ENCODE measurements at places on chromosomes 16 and 17.

DNA sequence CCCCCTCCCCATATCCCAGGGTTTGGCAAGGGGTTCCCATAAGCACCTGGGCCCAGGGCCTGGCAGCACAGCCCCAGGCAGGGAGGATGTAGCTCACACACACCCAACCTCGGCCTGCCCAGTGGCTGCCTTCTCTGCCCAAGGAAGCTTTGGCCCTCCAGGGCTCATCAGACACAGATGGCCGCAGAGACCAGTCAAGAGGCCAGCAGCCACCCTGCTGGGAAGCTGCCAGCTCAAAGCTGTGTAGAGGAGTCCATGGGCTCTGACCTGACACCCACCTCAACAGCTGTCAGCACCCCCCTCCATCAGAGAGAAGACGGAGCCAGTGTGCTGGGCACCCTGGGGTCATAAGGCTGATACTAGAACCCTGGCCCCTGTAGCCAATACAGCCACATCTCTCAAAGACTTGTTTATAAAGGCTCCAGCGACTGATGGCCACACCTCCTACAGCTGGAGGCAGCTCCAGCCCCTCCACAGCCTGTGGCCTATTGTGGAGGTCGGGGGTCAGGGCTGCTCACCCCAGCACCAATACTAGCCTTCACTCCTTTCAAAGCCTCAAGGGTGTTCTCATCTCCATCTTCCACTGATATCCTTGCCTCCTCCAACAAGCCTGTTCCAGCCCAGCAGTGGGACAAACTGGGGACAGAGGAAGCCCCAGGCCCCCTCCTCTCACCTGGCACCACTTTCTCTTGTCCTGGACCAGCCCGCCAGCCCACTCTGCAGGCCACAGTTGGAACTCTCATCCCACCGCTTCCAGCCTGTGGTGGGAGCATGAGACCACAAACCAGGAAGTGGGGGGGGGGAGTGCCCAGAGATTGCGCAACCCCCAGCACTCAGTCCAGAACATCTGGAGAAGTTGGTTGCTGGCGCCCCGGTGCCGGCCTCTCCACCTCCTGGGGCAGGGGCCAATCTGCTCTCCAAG, 2.2 kb upstream of the MPG start:
- DNase-seq = no peak

DNA sequence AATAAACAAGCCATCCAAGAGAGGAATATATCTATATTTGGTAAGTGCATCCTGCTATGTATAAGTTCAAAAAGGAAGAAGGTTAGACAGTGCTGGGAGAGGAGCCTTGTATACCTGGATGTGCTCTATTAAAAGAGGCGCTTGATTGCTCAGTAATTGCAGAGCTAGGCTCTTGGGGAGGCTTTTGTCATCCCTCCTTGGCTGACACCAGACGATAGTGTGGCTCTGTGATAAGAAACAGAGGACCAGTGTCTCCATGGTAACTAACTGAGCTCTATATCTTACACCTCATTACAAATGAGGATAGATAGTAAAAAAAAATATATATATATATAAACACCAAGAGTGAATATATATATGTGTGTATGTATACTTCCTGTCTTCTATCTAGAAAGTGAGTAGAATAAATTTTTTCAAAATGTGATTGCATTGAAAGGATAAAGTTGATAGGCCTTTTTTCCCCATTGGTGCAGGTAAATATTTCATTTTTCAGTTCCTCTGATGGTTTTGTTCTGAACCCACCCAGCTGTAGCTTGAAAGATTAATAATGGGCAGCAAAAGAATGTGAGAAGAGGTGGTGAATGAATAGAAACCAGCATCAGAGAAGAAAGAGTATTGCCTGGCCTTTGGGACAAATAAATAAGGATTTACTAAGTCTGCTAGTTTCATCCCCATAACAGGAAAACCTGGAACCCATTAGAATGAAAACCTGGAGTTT, 303.7 kb downstream of the ZFHX3 start:
- DNase-seq = no peak

DNA sequence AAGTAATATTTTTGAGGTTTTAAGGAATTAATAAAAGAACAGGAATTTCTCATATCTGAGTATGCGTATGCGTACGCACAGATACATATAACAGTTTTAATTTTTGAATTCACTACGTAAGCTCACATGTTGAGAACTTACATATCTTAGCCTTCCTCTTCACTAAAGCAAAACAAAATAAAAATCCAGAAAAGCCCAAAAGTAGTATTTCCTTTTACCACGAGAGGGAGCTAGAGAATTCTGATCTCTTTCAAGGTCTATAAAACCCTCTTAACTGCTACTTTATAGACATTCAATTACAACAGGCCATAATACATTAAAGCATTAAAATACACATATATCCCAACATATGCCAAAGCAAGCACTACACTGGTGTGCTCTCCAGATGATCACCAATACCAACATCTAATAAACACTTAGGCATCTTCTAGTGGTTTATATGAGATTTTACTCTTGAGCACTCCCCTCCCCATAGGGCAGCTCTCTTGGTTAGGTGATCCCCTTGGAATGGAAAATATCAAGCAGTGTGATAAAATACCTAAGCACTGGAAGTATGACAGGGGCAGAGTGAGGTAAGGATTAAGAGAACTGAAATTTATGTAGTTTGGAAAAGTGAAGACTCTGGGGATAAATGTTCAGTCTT, 94.0 kb downstream of the SKAP1 start:
- no peak for DNase-seq

DNA sequence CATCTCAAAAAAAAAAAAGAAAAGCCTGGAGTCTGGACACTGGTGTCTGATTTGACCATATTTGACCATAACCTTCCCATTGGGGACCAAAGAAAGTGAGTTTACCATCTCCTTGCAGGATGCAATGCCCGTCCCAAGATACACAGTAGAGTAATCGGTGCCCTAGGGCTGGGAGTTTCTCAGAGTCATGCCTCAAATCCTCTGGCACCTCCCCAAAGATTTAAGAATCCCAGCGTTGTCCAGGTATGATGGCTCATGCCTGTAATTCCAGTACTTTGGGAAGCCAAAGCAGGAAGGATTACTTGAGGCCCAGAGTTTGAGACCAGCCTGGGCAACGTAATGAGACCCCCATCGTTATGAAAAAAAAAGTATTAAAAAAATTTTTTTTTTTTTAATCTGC, 5.0 kb downstream of the PITPNM3 start:
- no peak for DNase-seq

DNA sequence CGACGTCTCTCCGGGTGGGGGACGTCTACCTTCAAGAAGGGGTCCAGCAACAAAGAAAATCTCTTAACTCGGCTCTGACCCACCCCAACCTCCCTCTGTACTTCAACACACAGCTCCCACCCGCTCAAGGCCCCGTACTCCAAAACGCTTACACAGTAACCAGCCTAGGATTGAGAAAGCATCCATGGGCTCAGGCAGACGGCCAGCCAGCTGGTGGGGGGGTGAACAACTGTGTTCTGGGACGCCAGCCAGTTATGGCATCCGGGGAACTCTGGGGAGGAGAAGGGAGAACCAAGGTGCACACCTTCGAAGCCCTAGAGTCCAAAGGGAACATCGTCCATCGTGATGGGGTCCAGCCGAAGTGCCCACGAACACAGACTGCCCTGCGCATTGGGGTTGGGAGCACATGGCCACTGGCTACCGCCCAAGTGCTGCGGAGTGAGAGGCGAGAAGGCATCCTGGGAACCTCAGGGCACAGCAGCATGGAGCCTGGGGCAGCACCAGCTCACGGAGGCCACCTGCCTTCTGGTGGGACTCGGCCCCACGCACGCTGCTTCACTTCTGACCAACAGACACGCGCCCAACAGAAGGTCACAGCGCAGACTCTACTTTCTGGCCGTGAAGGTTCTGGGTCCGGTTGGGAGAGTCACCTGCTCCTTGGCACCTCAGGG, 14.3 kb downstream of the SLC16A3 start:
- no peak for DNase-seq

DNA sequence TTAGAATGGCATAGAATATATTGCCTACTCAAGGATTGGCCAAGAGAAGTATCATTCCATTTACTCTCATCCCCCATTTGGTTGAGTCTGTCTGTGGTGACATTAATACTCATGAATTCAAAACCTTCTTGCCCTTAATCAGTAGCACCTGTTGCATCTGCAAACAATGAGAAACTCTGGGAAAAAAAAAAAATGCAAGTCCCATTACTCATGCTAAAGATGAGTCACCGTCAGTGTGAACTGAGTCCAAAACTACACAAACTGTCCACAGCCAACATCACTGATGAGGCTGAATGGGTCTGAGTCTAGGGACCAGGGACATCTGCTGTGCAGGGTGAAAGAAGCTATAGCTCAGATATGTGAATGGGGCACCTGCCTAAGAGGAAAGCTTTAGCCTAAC, 96.9 kb upstream of the ADAMTS18 start:
- DNase-seq = no peak

Data from activated naive CD8-positive, alpha-beta T cell treated with anti-CD3 and anti-CD28 coated beads for 36 hours (primary cell).